CD14-positive monocyte (primary cell): ENCODE measurements at places on chromosomes 3 and 15. TPM values are rescaled to one million over a fixed set of nuclear protein-coding genes. Genes with fewer than 3 reads are reported as not detected.

Gene CATSPER2
- polyA plus RNA-seq, result 0.62 and 2.5 TPM in 2 replicates

Gene SLC12A6
- 5.4 TPM for polyA plus RNA-seq

Gene SCN5A
- not detected in 2 replicates for polyA plus RNA-seq

Gene TMEM207
- polyA plus RNA-seq, result not detected

DNA sequence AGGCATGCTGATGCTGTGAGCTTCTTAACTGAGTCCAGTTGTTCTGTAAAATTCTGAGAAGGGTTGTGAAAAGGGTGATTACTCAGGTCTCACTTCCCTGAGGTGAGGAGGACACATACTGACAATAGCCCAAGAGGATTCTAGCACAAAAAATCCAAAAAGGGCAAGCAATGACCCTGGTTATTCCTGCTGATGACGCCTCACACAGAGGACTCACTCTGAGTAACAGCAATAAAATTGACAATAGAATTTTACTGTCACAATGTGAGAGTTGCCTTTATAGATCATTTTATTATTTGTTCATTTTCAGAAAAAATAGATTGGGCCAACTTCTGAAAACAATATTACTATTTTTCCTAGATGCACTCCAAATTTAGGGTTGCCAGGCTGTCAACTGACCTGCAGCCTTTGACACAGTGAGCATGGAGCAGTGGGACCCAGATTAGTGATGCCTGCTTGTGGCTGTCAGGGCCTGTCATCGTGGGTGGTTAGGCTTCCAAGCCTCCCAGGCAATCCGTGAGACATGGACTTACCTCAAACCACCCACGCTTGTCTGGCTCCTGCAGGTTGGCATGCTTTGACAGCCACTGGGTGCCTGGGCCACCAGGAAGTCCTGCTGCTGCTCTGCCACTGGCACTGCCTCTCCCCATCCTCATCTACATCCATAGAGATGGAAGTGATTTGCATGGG, 396.0 kb upstream of the THBS1 start:
- no peak for DNase-seq

GRCh38 chr3:104269771-104270170, 1096.9 kb upstream of the ALCAM start:
- DNase-seq, result no peak

GRCh38 chr3:194294199-194294894, 56.8 kb downstream of the CPN2 start:
- no peak for DNase-seq

GRCh38 chr3:23740517-23740965, 65.2 kb upstream of the UBE2E1 start:
- DNase-seq, result peak; percentile 51
